Activated T-helper 2 cell treated with anti-CD3 and anti-CD28 coated beads, Interferon-gamma antibody, Interleukin-2, Interleukin-4, amounts not matched to agents 10 μg/mL and 5 μg/mL and 100 μg/mL, durations not matched to agents 14 hours and 24 hours and 36 hours (primary cell): ENCODE measurements at places on chromosomes 5 and 9.

DNA sequence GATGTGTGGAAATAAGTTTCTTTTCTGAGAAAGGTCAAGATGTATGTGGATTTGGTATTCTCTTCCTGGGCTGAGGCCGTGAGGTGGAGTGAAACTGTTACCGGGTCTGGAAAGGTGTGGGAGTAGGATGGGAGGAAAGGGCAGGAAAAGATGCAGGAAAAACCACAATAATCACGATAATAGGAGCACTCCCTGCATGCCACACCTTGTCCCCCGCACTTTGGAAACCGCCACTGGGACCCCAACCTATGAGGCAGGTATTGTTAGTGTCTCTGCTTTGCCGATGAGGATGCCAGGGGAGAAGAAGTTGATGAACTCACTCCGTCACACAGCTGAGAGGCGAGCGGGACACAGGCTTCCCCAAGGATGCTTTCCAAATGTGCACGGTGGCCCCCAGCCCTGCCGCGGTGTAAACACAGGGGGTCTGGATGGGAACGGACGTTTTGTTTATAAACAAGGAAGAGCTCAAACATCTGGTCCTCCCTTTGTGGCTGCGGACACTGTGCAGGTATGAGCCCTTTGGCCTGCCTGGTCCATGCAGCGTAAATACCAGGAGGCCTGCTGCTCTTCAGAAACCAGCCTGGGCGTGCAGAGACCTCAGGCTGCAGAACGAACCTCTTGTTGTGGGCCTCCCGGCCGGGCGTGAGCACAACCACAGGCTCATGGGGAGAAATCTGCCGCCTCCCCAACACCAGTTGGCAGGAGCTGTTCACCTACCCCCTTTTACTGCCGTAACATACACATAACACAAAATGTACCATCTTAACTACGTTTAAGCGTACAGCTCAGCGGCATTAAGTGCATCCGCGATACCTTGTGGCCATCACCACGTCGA is 126.7 kb downstream of the COL23A1 start:
- no peaks in the 10 kb centered on the region for H3K27me3 ChIP-seq
- H3K27ac ChIP-seq = no peak overlapping the region
- no peak for DNase-seq
- no peaks in the 10 kb centered on the region for H3K4me1 ChIP-seq
- H3K36me3 ChIP-seq = no peaks in the 10 kb centered on the region

DNA sequence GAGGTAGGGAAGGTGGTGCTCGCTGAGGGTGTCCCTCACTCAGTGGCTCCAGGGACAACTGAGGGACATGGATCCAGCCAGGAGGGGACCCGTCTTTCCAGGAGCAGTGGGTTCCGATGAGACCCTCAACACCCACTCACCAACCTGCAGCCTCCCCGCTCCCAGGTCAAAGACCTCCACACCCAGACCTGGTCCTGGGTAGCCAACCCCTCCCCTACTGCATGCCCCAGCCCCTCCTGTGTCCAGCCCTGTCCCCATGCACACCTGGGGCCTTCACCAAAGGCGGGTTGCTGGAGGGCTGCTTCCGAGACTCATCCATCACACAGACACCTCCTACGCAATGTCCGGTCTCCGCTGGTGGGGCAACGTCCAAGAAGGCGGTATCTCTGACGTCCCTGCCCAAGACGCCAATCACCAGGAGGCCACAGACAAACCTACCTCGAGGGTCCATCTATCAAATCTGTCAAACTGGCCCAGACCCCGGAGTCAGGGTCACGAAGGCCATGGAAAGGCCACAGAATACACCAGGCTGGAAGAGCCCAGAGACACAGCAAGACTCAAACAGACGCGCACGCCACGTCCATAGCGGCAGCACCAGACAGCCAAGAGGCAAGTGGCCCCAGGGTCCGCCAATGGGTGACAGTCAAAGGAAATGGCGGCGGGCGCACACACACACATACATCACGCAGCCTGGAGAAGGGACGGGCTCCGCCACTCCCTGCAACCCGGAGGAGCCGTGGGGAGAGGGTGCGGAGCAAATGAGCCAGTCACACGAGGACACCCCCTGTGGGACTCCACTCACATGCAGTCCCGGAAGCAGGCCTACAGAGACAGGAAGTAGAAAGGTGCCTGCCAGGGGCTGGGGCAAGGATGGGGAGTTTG is 10.8 kb downstream of the NACC2 start:
- no peak overlapping the region for H3K4me3 ChIP-seq
- no peak for DNase-seq
- H3K27me3 ChIP-seq = no peaks in the 10 kb centered on the region
- H3K36me3 ChIP-seq = no peaks in the 10 kb centered on the region
- H3K4me1 ChIP-seq = no peaks in the 10 kb centered on the region
- H3K27ac ChIP-seq = no peak overlapping the region

- DNase-seq = no peak
- H3K36me3 ChIP-seq = no peaks in the 10 kb centered on the region
- H3K27ac ChIP-seq = no peak overlapping the region
Observed at GRCh38 chr9:116156621-116157314, 3.2 kb downstream of the PAPPA start.

DNA sequence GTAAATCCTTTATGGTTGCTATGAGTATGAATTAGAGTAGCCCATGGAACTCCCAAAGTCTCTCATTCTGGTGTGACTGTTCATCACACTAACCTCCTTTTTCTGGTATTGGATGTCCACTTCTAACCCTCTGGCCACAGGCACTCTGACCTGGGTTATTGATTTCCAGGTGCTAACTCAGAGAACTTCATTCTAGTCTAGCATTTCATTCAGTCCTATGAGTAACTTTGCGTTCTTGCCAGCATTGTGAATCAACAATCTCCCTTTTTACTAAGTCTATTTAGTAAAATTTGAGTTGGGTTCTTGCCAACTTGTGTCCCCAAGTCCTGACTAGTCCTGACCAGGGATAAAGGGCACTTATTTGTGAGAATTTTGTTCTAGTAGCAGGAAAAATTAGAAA is 103.5 kb downstream of the SNX18 start:
- H3K27ac ChIP-seq = no peak overlapping the region
- no peaks in the 10 kb centered on the region for H3K36me3 ChIP-seq
- peaks cover 17% of the 10 kb centered on the region for H3K4me1 ChIP-seq
- peaks cover 10% of the 10 kb centered on the region for H3K27me3 ChIP-seq
- no peak overlapping the region for H3K4me3 ChIP-seq

GRCh38 chr5:35832762-35833161 is 23.9 kb upstream of the IL7R start:
- H3K36me3 ChIP-seq = peaks cover 3% of the 10 kb centered on the region
- H3K27me3 ChIP-seq = no peaks in the 10 kb centered on the region
- H3K4me3 ChIP-seq = no peak overlapping the region
- H3K27ac ChIP-seq = peak overlapping the region; percentile 77
- H3K4me1 ChIP-seq = peaks cover 77% of the 10 kb centered on the region

DNA sequence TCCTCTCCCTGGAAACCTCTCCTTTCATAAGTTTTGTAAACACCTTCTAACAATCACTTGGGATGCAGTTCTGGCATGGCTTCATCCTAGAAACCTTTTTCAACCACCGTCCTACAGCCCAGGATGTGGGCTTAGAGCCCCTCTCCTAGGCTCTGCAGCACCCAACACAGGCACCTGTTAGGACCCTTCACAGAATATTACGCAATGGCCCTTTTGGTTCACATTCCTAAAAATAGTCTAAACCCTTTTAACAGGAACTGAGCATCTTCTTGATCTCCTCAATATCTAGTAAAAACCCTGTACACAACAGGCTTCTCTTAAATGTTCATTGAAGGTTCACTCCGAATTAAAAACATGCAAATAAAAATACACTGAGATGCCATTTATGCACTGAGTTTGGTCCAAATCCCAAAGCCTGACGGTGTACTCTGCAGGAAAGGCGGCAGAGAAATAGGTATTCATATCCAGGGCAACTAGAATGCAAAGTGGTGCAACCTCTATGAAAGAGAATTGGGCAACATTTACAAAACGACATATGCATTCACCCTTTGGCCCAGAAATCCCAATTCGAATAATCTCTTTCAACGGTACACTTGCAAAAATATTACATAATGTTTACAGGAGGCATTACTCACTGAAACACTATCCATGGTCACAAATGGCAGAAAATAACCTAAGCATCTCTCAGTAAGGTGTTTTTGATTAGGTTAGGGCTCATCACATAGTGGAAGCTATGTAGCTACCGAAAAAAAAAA is 169.3 kb downstream of the SEMA5A start:
- no peak overlapping the region for H3K4me3 ChIP-seq

DNA sequence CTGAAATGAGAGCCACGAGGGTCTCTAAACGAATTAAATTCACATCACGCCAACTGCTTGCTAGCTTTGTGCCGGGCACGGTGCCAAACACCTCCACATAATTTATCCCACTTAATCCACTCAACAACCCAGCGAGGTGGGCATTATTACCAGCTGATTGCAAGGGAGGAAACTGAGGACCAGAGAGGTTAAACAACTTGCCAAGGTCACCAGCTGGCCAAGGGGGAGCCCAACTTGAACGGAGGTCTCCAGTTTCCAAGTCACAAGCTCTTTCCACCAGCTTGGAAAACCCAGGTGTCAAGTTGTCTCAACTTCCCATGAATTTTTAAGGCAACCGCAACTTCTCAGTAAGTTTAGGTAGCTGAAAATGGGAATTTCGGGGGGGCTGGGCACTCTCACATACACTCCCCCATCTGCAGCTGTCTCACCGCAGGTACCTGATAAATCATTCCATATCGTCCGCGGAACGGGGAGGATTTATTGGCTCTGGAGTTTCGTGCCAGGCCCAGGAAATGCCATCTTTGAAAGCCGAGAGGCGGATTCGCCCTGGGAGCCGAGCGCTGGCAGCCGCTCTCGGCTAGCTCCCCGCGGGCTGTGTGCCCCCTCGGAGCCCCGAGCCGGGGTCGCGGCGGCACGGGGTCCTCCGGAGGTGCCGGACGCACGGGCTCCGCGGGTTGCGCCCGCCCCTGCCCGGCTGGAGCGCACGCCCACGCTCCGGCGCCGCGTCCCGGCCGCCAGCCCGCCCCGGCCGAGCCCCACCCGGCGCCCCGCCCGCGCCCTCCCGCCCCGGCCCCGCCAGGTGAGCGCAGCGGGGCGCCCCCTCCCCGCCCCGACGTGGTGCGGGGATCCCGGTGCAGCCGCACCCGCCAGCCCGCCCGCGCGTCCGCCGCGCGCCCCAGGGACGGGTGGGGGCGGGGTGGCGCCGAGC is 617 bp downstream of the PTPN3 start:
- H3K27me3 ChIP-seq = peaks cover 73% of the 10 kb centered on the region
- no peak overlapping the region for H3K27ac ChIP-seq
- H3K4me1 ChIP-seq = peaks cover 8% of the 10 kb centered on the region

- H3K4me3 ChIP-seq = no peak overlapping the region
- H3K4me1 ChIP-seq = peaks cover 44% of the 10 kb centered on the region
- DNase-seq = no peak
- H3K27me3 ChIP-seq = no peaks in the 10 kb centered on the region
- H3K36me3 ChIP-seq = peaks cover 7% of the 10 kb centered on the region
Observed at GRCh38 chr5:81005708-81006107, 45.5 kb downstream of the RASGRF2 start.

DNA sequence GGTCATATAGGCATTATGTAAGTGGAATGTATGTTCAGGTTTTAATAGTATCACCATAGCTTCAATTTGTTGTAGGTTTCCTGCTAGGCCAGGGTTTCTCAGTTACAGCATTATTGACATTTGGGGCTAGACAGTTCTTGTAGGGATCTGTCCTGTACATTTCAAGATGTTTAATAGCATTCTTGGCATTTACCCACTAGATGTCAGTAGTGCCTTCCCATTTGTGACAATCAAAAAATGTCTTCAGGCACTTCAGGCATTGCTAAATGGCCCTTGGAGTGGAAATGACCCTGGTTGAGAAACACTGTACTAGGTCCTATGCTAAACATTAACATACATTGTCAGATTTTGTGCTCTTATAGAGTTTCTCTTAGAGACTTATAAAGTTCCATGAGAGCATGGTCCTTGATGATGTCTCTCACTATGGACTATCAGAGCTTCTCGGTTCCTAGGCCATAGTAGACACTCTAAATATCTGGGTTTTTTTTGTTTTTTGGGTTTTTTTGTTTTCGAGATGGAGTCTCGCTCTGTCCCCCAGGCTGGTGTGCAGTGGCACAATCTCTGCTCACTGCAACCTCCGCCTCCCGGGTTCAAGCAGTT is 1.4 kb downstream of the KIF20A start:
- peaks cover 14% of the 10 kb centered on the region for H3K4me1 ChIP-seq
- DNase-seq = no peak
- H3K36me3 ChIP-seq = peaks cover 51% of the 10 kb centered on the region

- no peaks in the 10 kb centered on the region for H3K36me3 ChIP-seq
- no peaks in the 10 kb centered on the region for H3K4me1 ChIP-seq
- no peaks in the 10 kb centered on the region for H3K27me3 ChIP-seq
- no peak overlapping the region for H3K27ac ChIP-seq
- no peak overlapping the region for H3K4me3 ChIP-seq
- no peak for DNase-seq
Observed at GRCh38 chr9:83182071-83182470, 119.1 kb upstream of the RASEF start.

- H3K4me1 ChIP-seq = no peaks in the 10 kb centered on the region
- H3K27ac ChIP-seq = no peak overlapping the region
- DNase-seq = no peak
- H3K4me3 ChIP-seq = no peak overlapping the region
- H3K27me3 ChIP-seq = peaks cover 7% of the 10 kb centered on the region
Observed at GRCh38 chr5:156715287-156715686, 134.8 kb upstream of the PPP1R2B start.

- no peak overlapping the region for H3K4me3 ChIP-seq
- peaks cover 28% of the 10 kb centered on the region for H3K4me1 ChIP-seq
- no peak overlapping the region for H3K27ac ChIP-seq
- peaks cover 2% of the 10 kb centered on the region for H3K36me3 ChIP-seq
- peaks cover 4% of the 10 kb centered on the region for H3K27me3 ChIP-seq
- DNase-seq = no peak
Observed at GRCh38 chr5:54743581-54743980, 226.0 kb downstream of the SNX18 start.

- no peak overlapping the region for H3K4me3 ChIP-seq
- no peaks in the 10 kb centered on the region for H3K4me1 ChIP-seq
- no peaks in the 10 kb centered on the region for H3K36me3 ChIP-seq
- H3K27ac ChIP-seq = no peak overlapping the region
- peaks cover 2% of the 10 kb centered on the region for H3K27me3 ChIP-seq
- no peak for DNase-seq
Observed at GRCh38 chr9:26745111-26745510, 147.5 kb downstream of the CAAP1 start.

- no peaks in the 10 kb centered on the region for H3K4me1 ChIP-seq
- no peak overlapping the region for H3K27ac ChIP-seq
- H3K36me3 ChIP-seq = no peaks in the 10 kb centered on the region
- H3K27me3 ChIP-seq = no peaks in the 10 kb centered on the region
Observed at GRCh38 chr5:7251132-7251531, 144.8 kb upstream of the ADCY2 start.

DNA sequence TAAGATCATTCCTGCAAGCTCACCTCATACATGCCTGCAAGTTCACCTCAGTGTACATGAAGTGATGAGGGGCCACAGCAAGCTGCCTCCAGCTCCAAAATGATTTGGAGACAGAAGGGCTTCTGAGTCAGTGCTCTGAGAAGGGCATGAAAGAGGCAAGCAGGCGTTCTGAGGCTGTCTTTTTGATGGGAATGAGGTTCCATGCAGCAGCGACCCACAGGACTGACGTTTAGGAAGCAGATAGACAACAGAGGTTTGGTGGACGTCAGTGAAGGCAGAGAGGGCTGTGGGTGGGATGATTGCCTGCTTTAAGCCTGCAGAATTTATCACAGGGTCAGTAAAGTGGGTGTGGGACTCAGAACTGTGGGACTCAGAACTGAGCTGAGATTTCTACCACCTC is 8.9 kb upstream of the SMIM32 start:
- no peaks in the 10 kb centered on the region for H3K36me3 ChIP-seq
- H3K4me3 ChIP-seq = no peak overlapping the region
- no peak for DNase-seq
